Stimulated activated CD8-positive, alpha-beta memory T cell treated with anti-CD3 and anti-CD28 coated beads, Interleukin-4, amount 100 ng/mL, for 4 hours (primary cell): ENCODE measurements at places on chromosomes 6 and 20.

DNA sequence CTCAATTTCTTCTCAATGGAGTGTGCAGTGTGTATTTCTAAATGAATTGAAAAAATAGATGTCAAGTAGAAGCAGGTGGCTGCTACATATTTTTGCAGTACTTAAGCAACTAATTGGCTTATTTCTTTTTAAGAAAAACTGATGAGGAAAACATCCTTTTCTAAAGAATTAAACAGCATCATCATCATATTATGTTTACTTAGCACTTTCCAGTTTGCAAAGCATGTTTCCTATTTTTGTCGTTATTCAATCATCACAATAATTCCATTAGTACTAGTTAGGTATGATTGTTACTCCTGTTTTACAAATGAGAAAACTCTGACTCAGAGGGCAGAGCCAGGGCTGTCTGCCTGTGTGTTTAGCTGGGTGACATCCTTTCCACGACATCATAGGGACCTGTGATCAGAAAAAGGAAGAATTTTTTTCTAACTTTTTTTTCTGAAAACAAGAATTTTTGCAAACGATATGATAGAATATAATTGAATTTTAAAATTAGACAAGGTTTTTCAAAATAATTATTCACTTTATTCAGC lies 22.7 kb upstream of the BMP6 start:
- DNase-seq, result no peak

DNA sequence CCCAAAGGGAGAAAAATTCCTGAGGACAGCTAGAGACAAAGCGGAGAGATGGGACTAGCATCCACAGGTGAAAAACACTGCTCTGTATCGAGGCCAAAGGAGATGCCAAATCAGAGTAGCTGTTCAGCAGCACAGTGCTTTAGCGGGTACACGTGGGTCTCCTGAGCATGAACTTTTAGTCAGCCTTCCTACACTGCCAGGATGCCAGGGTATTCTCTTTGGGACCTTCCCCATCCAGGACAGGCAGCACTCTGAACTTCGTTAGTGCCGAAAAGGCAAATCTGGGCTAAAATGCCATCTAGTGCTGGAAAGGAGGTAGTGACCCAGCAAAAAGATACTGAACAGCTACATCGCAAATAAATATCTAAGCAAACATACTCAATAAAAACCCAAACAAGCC lies 64.9 kb downstream of the C6orf58 start:
- no peak for DNase-seq

- DNase-seq, result no peak
These were observed 1.8 kb downstream of the REV3L start for GRCh38 chr6:111480988-111481822.

DNA sequence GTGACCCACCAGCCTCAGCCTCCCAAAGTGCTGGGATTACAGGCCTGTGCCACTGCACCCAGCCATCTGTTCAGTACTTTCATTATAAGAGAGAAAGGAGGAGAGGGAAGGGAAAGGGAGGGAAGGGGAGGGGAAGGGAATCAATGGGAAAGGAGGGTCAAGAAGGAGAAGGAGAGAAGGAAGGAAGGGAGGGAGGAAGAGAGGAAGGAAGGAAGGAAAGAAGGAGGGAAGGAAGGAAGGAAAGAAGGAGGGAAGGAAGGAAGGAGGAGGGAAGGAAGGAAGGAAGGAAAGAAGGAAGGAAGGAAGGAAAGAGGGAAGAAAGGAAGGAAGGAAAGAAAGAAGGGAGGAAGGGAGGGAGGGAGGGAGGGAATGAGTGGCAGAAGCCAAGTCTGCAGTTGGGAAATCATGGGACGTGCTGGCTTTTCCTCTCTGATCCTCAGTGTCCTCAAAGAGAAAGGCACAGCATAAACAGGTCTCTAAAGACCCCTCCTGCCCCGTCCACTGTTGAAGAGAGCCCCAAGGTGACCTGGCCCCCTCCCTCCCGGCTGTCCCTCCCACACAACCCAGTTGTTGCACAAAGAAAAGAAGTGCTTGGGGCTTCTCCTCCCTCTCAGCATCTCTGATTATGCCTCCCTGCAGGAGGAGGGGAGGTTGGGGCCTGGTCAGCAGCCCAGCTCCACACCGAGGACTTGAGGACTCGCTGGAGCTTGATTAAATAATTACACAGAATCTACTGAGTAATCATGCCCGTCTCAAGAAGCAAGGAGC lies 69.1 kb upstream of the TOP1 start:
- DNase-seq, result no peak

GRCh38 chr6:169915769-169916550 lies 164.5 kb downstream of the ERMARD start:
- DNase-seq, result no peak

DNA sequence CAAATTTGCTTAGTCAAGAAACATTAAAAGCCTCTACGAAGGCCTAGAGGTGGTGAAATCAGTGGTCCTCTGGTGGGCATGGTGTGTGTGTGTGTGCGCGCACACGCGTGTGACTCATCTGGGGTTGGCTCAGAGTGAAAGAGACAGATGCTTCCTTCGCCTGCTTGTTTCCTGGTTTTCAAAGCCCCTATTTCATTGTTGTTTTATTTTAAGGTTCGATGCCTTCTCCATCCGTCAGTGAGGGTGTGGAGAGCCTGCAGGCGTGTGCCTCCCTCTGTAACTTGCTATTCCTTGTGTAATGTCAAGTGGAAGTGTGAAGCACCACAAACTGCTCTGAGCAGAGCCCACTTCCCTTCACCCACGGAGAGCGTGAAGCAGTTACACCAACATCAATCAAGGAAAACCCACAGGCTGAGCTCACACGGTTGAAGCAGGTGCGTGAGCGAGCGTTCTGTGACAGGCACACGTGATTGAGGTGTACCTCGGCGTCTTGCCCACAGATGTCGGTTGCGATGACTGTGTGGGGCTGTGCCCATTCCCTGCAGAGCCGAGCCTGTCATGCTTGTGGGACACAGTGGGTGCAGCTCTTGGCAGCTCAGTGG lies 233.9 kb downstream of the PRL start:
- peak; percentile 37 for DNase-seq

DNA sequence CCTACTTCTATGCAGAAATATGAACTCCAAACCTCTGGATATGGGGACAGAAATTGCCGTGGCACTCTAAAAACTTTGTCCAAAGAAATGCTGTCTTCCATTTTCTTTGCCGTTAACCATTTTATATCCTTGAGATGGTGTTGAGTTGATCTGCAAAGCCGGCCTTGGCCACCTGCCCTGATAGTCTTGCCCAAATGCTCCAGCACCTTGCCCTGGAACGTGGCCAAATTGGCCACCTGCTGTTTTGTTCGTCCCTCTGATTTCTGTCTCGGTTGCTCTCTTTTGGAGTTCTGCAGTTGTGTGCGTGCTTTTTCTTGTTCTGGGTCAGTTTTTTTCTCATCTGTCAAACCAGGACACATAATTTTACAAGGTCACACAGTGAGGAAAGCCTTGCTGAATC lies 239.7 kb upstream of the GMDS start:
- DNase-seq, result no peak

DNA sequence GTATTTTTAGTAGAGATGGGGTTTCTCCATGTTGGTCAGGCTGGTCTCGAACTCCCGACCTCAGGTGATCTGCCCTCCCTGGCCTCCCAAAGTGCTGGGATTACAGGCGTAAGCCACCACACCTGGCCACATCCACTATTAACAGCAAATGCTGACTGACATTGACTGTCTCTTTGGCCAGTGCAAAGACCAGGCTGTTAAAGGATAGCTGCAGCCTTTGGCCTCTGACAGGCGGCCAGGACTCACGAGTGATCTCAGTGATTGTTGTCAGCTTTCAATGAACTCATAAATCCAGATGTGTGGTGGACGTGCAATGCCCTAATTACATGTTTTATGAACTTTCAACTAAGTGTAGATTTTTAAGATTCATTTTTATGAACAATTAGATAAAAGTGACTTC lies 174.4 kb upstream of the EXOC2 start:
- DNase-seq, result no peak

DNA sequence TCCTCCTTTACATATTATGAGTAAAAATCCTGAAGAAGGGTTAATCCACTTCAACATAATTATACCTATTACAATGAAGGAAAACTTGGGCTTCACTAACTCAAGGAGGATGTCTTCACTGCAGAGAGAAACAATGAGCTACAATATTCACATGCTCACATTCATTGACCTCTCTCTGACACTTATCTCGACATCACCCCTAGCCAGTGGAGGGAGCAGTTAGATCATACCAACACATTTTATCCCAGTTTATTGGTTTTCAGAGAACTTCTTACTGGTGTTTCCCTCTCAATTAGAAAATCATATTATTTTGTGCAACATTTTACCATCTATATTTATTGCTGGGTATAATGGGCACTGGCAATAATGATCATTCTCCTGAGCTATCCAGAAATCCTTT lies 646.5 kb downstream of the TENT5A start:
- no peak for DNase-seq

DNA sequence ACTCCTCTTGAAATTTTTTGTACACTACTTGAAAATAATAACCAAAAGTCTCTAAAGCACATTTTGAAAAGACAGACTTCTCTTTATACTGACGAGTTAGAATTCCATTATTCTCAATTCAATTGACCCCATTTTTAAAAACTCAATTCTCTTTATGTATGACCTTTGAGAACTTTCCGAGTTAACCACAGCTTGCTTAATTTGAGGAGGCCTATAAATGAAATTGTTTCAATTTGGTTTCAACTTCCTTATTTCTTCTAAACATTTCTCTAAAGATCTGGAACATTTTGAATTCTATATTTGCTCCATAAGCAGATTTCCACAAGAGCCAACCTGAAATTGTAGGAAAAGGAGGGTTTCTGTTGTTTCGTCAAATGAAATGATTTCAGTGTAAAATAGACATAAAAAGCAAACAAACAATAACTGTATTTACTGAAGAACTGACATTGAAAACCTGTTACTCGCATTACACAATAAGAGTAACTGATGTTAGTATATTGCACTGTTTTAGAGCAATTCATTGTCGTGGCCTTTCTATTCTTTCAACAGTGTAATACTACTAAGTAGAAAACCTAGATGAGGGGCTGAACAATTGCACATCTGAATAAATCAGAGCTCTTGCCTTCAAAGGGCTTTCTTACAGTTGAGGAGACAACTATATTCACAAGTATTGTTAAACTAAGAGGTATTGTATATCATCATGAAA lies 223.6 kb downstream of the HIVEP2 start:
- no peak for DNase-seq

- DNase-seq, result no peak
These were observed 3.3 kb downstream of the MGME1 start for GRCh38 chr20:17972121-17972520.

DNA sequence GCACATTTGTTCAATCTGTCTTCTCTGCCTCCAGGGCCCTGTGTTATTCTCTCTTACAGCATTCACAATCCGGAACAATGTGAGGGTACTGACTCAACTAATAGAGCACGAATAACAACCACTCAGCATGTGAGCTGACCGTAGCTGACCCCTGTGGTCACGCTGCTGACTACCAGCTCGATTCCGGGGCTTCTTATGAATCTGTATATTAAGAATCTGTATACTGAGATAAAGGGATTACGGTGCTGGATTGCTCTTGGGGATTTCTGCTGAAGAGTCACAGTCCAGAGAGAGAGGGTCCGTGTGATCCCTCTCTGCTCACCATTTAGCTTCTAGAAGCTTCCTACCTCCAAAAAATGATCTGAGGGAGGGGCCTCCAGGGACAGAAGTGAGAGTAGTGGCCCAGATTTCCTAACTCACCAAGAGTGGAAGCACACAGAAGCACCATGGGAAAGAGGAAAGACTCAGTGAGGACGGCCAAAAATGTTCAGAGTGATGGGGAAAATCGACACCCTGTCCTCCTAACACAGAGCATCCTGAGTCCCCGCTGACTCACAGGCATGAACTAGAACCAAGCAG lies 156.2 kb downstream of the THBS2 start:
- no peak for DNase-seq

- no peak for DNase-seq
These were observed 10.6 kb downstream of the SLC2A10 start for GRCh38 chr20:46720019-46720418.

DNA sequence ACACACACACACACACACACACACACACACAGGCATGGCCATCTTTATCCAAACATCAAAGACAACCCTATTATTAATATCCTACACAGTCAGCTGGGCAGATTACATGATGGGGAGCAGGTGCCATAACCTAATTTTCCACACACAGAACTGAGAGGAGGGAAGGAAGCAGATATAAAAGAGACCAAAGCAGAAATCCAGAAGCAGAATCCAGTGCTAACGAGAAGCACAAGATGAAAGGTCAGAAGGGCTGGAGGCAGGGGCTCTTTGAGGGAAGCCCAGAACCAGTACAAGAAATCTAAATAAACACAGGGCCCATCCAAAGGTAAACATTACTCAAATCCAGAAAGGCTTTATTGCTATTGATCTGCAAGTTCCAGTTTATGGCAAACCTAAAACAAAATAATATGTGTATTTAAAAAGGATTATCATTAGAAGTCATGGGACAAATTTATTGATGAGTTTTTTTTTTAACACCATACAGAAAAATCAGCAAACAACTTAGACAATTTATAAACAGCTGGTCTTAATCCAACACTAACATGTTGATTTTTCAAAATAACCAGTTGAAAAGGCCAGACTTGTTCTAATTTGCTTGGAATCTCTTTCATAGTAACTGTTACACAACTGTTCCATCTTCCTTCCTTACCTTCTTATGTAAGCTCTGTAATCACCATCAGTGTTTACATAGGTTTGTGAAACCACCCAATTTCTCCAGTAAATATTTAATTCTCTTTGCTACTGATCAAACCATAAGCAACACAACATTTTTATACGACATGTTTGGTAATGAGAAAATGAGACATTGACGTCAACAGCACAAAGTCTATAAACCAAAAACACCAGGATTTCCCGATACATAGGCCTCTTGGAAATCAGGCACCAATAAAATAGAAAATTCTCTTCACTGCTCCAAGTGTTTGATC lies 34.2 kb downstream of the SLC23A2 start:
- DNase-seq, result no peak

DNA sequence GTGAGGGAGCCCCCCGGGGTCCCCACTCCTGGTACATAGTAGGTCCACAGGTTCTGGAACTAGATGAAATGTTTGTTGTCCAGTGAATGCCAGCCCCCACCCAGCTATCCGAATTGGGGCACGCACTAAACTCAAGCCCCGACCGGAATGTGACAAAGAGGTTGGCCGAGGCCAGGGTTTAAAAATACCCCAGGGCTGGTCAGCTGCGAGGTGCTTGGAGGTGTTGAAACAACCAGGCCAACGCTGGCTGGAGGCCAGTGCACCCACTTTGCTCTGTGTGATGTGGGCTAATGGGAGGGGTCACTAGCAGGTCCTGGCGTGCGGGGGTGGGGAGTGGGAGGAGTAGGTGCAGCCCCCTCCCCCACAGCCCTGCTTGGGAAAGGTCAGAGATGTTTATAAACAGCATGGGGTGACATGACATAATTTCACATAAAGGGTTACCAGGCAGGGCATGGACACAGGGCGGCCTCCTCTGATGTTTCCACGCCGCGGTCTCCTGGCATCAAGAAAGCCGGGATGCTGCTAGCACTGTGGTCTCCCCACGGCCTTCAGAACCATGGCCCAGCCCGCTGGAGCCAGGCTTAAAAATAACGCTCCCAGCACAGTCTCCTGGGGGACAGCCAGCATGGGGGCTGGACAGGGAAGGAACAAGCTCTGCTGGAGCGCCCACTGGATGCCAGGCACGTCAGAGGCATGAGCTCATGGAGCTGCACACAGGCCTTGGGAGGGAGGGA lies 111.2 kb upstream of the PTPN1 start:
- no peak for DNase-seq

GRCh38 chr6:34680802-34681515 lies 15.6 kb downstream of the ILRUN start:
- DNase-seq, result no peak

GRCh38 chr6:129759796-129760605 lies 50.0 kb upstream of the ARHGAP18 start:
- DNase-seq, result no peak
